Activated T-cell treated with anti-CD3 and anti-CD28 coated beads, Interleukin-2, amount 50 U/mL, for 72 hours (primary cell): ENCODE measurements at places on chromosomes 6 and 20. TPM values are rescaled to one million over a fixed set of nuclear protein-coding genes. Genes with fewer than 3 reads are reported as not detected.

GRCh38 chr6:12313992-12314589, 23.9 kb downstream of the EDN1 start:
- H3K27ac ChIP-seq, result no peak overlapping the region
- no peaks in the 10 kb centered on the region for H3K4me1 ChIP-seq
- peaks cover 3% of the 10 kb centered on the region for H3K36me3 ChIP-seq
- peaks cover 11% of the 10 kb centered on the region for H3K27me3 ChIP-seq

GRCh38 chr20:36120241-36120640, 34.3 kb upstream of the EPB41L1 start:
- H3K4me1 ChIP-seq, result no peaks in the 10 kb centered on the region
- DNase-seq, result no peak
- H3K4me3 ChIP-seq, result no peak overlapping the region
- H3K36me3 ChIP-seq, result no peaks in the 10 kb centered on the region
- H3K27me3 ChIP-seq, result peaks cover 16% of the 10 kb centered on the region

- H3K4me3 ChIP-seq, result no peak overlapping the region
- peaks cover 4% of the 10 kb centered on the region for H3K4me1 ChIP-seq
- no peak for DNase-seq
Measured at GRCh38 chr6:125966569-125966968, 10.0 kb downstream of the HINT3 start.

DNA sequence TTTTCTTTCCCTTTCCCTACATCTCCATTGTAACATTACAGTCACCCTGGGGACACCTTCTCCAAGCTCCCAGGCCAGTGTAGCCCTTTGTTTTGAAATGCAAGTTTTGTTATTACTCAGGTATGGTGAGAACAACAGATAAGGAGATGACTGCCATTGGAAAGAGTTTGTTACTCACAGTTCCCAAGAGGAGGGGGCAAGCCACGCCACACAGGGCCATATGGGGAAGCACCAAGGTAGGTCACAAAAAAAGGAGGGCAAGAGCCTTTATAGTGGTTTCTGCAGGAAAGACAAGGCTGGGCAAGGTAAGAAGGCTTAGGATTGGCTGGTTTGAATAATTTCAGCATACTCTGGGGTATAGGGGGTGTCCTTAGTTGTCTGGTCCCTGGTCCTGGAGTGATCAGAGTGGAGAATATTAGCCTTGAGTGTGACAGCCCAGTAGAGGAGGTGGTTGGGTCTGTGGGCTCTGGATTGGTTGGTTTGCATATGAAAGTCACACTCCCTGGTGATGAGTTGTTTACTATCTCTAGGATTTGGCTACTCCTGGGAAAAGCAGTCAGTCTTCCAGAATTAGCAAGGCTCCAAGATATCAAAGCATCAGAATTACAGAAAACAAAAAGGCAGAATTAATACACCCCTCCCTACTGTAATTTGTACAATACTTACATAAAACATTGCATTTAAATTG, 33.1 kb upstream of the SMLR1 start:
- no peak overlapping the region for H3K4me3 ChIP-seq
- peak; percentile 2 for DNase-seq
- H3K27ac ChIP-seq, result no peak overlapping the region
- no peaks in the 10 kb centered on the region for H3K36me3 ChIP-seq
- peaks cover 15% of the 10 kb centered on the region for H3K4me1 ChIP-seq

DNA sequence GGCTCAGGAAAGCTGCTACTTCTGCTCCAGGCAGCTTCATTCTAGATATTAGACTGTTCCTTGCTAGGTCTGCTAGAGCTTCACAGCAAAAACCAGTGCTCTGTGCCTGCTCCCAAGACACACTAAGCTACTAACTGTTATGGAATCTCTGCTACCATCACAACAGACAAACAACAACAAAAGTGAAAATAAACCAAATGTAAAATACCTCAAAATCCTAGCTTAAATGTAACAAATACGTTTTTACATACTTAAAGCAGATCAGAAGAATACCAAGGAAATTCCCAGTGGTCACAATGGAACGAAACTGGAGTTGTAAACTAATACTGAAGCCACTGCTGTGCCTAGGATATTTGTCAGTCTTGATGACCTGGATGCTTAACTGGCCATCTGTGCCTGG, 84.6 kb upstream of the EZR start:
- no peak overlapping the region for H3K4me3 ChIP-seq
- no peaks in the 10 kb centered on the region for H3K27me3 ChIP-seq

- no peaks in the 10 kb centered on the region for H3K27me3 ChIP-seq
- H3K36me3 ChIP-seq, result peaks cover 8% of the 10 kb centered on the region
- H3K4me1 ChIP-seq, result peaks cover 81% of the 10 kb centered on the region
- no peak overlapping the region for H3K27ac ChIP-seq
Measured at GRCh38 chr6:11373208-11373607, 140.7 kb upstream of the NEDD9 start.

- no peak for DNase-seq
- no peaks in the 10 kb centered on the region for H3K36me3 ChIP-seq
- H3K27me3 ChIP-seq, result peaks cover 45% of the 10 kb centered on the region
- H3K4me3 ChIP-seq, result no peak overlapping the region
- H3K27ac ChIP-seq, result no peak overlapping the region
Measured at GRCh38 chr20:58141496-58141895, 87.0 kb downstream of the ANKRD60 start.

DNA sequence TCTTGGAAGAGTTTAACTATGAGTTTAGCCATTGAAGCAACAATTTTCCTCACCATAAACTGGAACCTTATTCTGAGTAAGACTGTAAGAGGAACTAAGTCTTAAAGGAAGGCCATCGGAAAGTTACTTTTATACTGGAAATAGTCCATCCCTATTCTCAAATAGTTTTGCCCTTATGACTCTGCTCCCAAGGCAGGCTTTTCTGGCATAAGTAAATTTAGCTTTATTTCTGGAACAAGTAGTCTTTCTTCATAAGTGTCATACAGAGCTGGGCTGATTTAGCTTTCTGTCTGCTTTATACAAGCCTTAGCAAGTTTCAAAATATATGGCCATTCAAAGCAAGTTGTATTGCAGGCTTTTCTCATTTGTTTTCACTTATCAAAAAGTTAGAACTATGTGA, 328.1 kb downstream of the HACE1 start:
- no peaks in the 10 kb centered on the region for H3K36me3 ChIP-seq
- DNase-seq, result no peak
- no peaks in the 10 kb centered on the region for H3K4me1 ChIP-seq
- H3K27me3 ChIP-seq, result peaks cover 11% of the 10 kb centered on the region
- H3K27ac ChIP-seq, result no peak overlapping the region

GRCh38 chr20:5999783-6000182, 49.3 kb downstream of the MCM8 start:
- peaks cover 20% of the 10 kb centered on the region for H3K4me1 ChIP-seq
- no peak overlapping the region for H3K27ac ChIP-seq
- peaks cover 4% of the 10 kb centered on the region for H3K36me3 ChIP-seq

GRCh38 chr6:31799781-31800180, 4.2 kb upstream of the VARS1 start:
- H3K4me1 ChIP-seq, result peaks cover 32% of the 10 kb centered on the region
- H3K27me3 ChIP-seq, result no peaks in the 10 kb centered on the region
- no peak for DNase-seq
- H3K27ac ChIP-seq, result no peak overlapping the region

GRCh38 chr6:40295251-40295950, 291.8 kb downstream of the LRFN2 start:
- H3K27me3 ChIP-seq, result peaks cover 31% of the 10 kb centered on the region
- no peak for DNase-seq
- peaks cover 4% of the 10 kb centered on the region for H3K36me3 ChIP-seq
- H3K4me1 ChIP-seq, result no peaks in the 10 kb centered on the region
- no peak overlapping the region for H3K27ac ChIP-seq

DNA sequence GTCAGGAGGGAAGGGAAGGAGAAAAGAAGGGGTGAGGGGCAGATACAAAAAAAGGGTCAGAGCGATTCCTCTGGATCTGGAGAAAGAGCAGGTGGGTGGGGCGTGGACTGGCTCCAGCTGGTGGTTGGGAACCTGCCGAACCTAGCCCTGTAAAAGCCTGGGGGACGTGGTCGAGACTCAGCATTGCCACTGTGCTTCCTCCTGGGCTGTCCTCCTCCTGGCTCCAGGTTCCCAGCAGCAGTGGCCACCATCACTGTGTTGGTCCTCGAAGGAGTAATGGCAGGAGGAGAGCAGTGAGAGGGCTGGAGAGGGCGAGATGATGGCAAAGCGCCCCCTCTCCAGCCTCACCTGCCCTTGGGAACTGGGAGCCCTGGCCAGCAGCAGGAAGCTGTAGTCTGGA, 3.5 kb upstream of the RAET1L start:
- no peaks in the 10 kb centered on the region for H3K36me3 ChIP-seq
- H3K27ac ChIP-seq, result no peak overlapping the region
- H3K27me3 ChIP-seq, result peaks cover 82% of the 10 kb centered on the region
- DNase-seq, result no peak
- no peak overlapping the region for H3K4me3 ChIP-seq

DNA sequence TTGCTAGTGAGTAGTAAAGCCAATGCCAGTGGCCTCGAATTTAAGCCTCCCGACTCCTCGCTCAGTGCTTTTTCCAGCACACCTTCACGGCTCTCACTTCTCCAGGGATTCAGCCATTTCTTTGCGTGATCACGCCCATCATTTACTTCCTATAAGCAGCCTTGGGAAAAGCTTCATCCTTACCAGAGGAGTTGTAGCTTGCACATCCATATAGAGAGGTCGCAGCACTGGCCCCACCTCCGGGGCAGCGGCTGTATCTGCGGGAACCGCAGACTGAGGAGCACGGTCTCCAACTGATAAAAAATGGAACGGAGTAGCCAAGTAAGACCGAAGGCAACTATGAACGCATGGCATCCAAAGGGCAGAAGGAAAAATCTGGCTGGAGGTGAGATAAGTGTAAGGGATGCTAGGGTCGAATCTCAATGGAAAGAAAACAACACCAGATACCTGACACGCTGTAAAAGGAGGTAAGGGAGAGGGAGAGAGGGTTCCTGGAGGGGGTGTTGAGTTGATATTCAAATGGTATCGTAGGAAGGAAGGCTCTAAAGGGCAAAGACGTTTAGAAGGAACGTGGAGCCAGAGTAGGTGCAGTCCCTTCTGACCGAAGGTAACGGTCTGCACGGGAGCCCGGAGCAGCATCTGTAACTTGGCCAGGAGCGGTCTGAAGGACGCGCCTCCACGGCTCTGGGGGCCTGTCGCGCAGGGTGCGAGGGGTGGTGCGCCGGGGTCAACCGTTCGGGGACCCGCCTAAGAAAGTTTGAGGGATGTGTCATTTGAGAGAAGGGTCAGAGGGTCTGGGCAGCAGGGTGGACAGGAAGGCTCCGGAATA, 640 bp downstream of the NFS1 start:
- peak overlapping the region; percentile 93 for H3K4me3 ChIP-seq
- H3K36me3 ChIP-seq, result peaks cover 27% of the 10 kb centered on the region
- peak overlapping the region; percentile 92 for H3K27ac ChIP-seq
- peaks cover 51% of the 10 kb centered on the region for H3K4me1 ChIP-seq

DNA sequence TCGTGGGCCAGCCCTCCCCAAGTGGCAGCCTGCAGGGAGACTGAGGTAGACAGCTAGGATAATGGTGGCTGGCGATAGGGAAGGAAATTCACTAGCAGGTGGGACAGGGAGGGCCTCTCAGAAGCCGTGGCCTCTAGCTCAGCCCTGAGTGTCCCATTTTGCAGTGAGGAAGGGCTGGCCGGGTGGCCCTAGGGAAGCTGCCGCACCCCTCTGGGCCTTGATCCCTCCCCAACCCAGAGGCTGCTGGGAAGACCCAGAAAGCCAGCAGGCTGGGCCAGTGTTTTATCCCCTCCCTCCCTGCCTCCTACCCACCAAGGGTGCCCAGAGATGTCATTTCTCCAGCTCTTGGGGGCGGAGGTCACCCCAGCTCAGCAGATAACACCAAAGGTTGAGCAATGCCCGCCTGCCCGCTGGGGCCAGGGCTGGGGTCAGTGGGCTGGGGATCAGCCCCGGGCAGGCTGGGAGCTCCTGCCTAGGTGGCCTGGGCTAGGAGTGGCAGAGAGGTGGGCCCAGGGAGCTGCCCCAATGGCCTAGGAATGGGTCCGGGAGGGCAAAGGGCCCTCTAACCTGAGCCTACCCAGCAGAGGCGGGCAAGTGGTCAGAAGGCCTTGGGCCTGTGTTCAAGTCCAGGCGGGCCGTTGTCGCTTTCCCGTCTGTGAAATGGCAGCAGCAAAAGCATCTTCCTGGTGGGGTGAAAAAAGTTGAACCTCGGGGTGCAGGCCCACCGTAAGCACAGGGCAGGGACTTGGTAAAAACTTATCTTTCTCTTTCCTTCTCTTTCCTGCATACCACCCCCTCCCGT, 1.6 kb upstream of the CEBPB start:
- H3K4me3 ChIP-seq, result no peak overlapping the region
- no peak for DNase-seq
- H3K4me1 ChIP-seq, result peaks cover 29% of the 10 kb centered on the region
- no peak overlapping the region for H3K27ac ChIP-seq

DNA sequence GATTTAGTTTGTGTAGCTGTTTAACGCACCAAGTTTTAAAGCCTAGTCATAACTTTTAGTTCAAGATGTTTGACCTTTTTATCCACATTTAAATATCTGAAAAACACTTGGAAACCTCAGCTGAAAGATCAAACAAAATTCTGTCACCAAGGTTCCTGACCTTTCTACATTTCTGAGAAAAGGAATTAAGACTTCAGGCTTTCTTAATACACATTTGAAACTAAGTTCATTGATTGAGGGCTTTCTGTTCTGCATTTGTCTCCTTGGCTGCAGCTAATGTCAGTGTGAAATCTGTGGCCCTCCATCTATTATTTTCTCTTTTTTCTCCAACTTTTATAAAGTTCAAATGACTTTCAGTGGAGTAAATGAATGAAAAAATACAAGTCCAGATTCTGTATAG, 22.7 kb upstream of the FBXL4 start:
- no peaks in the 10 kb centered on the region for H3K36me3 ChIP-seq
- H3K4me3 ChIP-seq, result no peak overlapping the region
- H3K4me1 ChIP-seq, result no peaks in the 10 kb centered on the region
- H3K27me3 ChIP-seq, result peaks cover 2% of the 10 kb centered on the region
- DNase-seq, result no peak

DNA sequence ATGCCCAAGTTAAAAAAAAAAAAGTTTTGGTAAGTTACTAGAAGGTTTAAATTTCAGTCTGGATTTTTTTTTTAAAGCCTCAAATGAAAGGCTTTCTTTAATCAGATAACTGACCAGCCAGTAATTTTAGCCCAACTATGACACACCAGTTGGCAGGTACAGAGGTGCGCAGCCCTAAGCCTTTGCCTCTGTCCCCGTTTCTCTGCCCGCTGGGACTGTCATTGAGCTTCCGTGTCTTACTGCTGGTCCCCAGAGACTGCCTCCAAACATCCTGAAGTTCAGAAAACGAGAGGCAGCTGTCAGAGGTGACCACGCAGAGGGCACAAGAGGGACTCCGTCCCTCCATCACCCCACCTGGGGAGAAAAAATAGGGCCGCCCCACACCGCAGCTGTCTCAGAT, 118.2 kb downstream of the RPS12 start:
- H3K27ac ChIP-seq, result no peak overlapping the region
- no peak for DNase-seq
- no peaks in the 10 kb centered on the region for H3K4me1 ChIP-seq
- H3K36me3 ChIP-seq, result no peaks in the 10 kb centered on the region
- H3K4me3 ChIP-seq, result no peak overlapping the region

Gene TFAP2D
- not detected for total RNA-seq

Gene ATP6V1G2
- 5.6 TPM for total RNA-seq

Gene TBPL1
- 34.7 TPM for total RNA-seq

Gene DEF6
- 108 TPM for total RNA-seq

Gene RBM24
- not detected for total RNA-seq

Gene MUCL3
- not detected for total RNA-seq

Gene HRH3
- not detected for total RNA-seq

Gene FITM2
- 2.9 TPM for total RNA-seq

Gene TMEM181
- total RNA-seq, result 12.9 TPM

Gene MATN4
- total RNA-seq, result 3.5 TPM

Gene KHDRBS2
- not detected for total RNA-seq

Gene CRISP2
- total RNA-seq, result not detected

Gene PRPH2
- total RNA-seq, result 0.14 TPM

Gene PNPLA1
- total RNA-seq, result not detected
